Bronchus fibroblast of lung (primary cell): ENCODE measurements at places on chromosomes 3 and 15. TPM values are rescaled to one million over a fixed set of nuclear protein-coding genes. Genes with fewer than 3 reads are reported as not detected.

The FOXL2NB gene
- not detected in 2 replicates for total RNA-seq

The UPK1B gene
- total RNA-seq = not detected in 2 replicates

The DOCK3 gene
- total RNA-seq = under 0.01 TPM in 2 replicates

The MYZAP gene
- 0.15 and 0.17 TPM in 2 replicates for total RNA-seq

The TCF12 gene
- total RNA-seq = 39.5 and 43.4 TPM in 2 replicates

The UBA3 gene
- total RNA-seq = 50.4 and 53.1 TPM in 2 replicates

The RTP1 gene
- total RNA-seq = not detected in 2 replicates

The PFN2 gene
- total RNA-seq = 171 and 180 TPM in 2 replicates

The SH3GL3 gene
- not detected in 2 replicates for total RNA-seq

The LIPH gene
- under 0.01 TPM in 1 of 2 replicates, not detected in the other for total RNA-seq

The CLRN1 gene
- total RNA-seq = not detected in 2 replicates

The MCF2L2 gene
- total RNA-seq = 0.74 and 3.2 TPM in 2 replicates

The SPSB4 gene
- not detected in 2 replicates for total RNA-seq

The SLC28A2 gene
- total RNA-seq = not detected in 2 replicates

The GRK7 gene
- total RNA-seq = not detected in 2 replicates

The GOLGA6B gene
- not detected in 2 replicates for total RNA-seq

The ITIH1 gene
- not detected in 2 replicates for total RNA-seq

The PEX5L gene
- not detected in 2 replicates for total RNA-seq

The SPINK8 gene
- total RNA-seq = not detected in 2 replicates

The LRRC57 gene
- 10.8 and 12.2 TPM in 2 replicates for total RNA-seq

The CHRNA7 gene
- not detected in 2 replicates for total RNA-seq

The FETUB gene
- total RNA-seq = not detected in 2 replicates

The SERPINI2 gene
- total RNA-seq = not detected in 2 replicates

The GPR156 gene
- 0.45 and 0.67 TPM in 2 replicates for total RNA-seq

The VEPH1 gene
- total RNA-seq = 25.9 and 30.1 TPM in 2 replicates

The MUSTN1 gene
- total RNA-seq = not detected in 2 replicates

The LAMB2 gene
- 215 and 282 TPM in 2 replicates for total RNA-seq

The VILL gene
- 4.9 and 5.0 TPM in 2 replicates for total RNA-seq
